IMR-90 (cell line): ENCODE measurements at places on chromosomes 2 and 18. TPM values are rescaled to one million over a fixed set of nuclear protein-coding genes. Genes with fewer than 3 reads are reported as not detected.

- DNase-seq = peak; percentile 88
Observed at GRCh38 chr18:61551586-61551985, 218.4 kb downstream of the CDH20 start.

GRCh38 chr2:178478439-178479274 is at the start of gene FKBP7:
Gene FKBP7 (minus strand): TSS chr2:178478600. CDS start chr2:178478499, 101 bp downstream.
- DNase-seq = peak; percentile 77

GRCh38 chr2:230305416-230306275 is 21.3 kb upstream of the SP140L start:
- no peak for DNase-seq

Gene CNRIP1
- 23.3 and 25.6 TPM in 2 replicates for total RNA-seq

DNA sequence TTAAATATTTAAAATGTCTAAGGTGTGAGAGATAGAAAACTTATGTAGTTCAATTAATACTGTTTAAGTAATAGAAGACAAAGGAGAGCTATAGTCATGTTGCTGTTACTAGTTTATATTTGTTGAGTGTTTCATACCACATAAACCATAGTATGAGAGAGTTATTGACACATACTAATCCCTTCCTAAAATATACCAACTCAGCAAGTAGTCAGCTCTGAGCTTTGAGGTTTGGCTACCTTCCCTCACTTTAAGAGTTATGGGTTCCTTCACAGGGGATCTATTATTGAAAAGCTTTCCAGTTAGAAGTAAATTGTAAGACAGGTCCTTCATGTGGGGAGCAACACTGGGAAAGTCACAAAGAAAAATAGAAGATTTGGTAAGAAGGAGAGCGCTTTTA is 701.6 kb upstream of the ZEB2 start:
- DNase-seq = no peak

- no peak for DNase-seq
Observed at GRCh38 chr2:223081789-223082188, 29.8 kb downstream of the KCNE4 start.

Gene AQP12B
- total RNA-seq = not detected in 2 replicates

Gene ZAP70
- under 0.01 TPM in 1 of 2 replicates, not detected in the other for total RNA-seq

DNA sequence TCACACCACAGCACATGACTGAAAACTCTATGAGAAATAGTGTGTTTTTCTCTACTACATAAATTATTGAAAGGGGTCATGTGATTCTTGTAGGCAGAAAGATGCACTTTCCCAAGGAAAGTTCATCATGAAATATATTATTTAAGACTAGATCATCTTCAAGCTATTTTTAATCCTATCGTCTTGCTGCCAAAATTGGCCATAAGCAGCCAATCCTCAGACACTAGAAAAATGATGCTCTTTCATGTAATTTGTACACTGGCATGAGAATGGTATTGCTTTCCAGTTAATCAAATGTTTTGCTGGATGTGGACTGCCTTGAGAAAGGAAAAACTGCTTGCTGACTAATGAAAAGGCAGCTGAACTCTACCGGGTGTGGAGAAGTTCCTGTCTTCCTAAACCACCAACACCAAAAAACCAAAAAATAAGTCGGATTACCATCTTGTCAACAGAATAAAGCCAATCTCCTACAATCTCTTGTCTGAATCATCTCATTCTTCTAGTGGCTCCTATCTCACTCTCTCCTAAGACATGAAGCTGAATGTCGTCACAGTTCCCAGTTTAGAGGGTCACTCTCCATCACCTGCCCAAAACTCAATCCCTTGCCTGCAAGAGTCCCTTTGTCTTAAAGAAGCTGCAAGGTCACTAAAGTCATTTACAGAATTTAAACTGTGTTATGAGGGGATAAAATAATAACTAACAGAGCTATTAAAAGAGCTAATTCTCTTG is 5.3 kb downstream of the BCL2 start:
- no peak for DNase-seq

Gene AAMP
- 112 and 118 TPM in 2 replicates for total RNA-seq

Gene CYP20A1
- total RNA-seq = 16.8 and 26.9 TPM in 2 replicates

Gene VWA3B
- not detected in 2 replicates for total RNA-seq

DNA sequence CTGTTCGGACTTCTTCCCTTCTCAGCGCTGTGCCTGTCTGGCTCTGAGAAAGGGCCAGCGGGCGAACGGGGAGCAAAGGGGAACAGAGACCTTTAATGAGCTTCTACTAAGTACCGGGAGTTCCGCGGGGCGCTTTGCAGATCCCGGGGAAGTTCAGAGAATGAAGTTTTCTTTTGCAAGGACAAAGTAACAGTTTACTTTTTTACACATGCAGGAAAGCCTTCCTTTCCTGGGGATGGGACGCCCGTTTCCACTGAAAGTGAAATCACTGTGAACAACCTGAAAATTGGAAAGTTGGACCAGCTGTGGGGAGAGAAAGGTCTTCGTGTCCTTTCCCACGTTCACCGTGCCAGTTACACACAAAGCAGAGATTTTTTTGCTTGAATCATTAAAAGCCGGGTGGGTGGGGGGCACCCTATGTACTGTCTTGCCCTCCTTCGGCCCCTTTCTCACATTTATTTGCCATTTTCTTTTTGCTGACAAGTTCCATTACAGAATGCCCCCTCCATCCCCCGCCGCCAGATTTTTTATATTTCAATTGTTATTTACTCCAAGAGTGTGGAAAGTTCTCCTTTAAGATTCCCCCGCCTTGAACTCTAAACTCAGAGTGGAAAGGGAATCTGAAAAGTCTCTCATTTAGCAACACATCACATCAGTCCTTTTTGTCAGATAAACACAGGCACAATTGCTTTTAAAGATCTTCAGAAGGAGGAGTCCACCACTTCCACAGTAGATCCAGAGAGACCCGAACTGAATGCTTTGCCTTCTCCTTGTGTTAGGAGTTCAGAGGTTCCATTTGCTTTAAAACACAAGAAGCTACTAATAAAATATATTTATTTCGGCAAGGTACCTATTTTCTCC is 1.1 kb upstream of the FN1 start:
- DNase-seq = no peak

Gene ONECUT2
- under 0.01 TPM in 2 replicates for total RNA-seq

- no peak for DNase-seq
Observed at GRCh38 chr18:24630346-24630880, 170.0 kb downstream of the HRH4 start.

GRCh38 chr2:3172265-3172935 is 205.2 kb downstream of the EIPR1 start:
- no peak for DNase-seq

DNA sequence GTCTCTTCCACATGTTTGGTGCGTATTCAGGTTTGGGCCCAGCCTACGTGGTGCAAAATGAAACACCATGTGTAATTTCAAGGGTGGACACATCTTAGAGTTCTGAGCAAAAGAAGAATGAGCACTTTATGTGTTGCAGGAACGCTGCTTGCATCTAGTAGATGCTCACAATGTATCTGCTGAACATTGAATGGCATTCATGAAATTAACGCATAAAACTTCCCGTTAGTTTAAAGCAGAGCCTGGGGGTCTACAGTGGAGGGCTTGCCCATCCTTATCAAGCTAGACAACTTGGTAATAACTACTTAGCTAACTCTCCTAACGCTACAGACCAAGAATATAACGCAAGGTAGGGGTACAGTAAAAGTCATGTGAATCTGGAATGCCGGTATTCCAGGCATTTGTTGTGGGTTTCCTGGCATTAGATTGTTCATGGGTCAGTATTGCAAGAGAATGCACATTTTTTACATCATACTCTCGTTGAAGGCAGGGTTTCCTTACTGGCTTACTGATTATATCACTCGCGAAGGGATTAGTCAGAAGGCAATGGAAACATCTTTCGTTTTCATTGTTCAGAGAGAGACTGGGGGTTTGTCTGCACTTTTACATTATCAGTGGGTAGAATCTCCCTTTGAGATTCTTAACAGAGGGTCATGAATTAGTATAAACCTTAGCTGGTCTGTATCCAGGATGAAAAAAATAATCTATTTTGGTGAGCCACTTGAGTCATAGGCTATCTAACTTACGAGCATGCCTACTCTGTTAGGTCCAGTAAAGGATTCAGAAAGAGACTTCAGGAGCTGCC is 229.5 kb upstream of the EPAS1 start:
- peak; percentile 96 for DNase-seq

GRCh38 chr2:189794310-189794709 is 10.1 kb downstream of the PMS1 start:
- no peak for DNase-seq

Gene ALLC
- not detected in 2 replicates for total RNA-seq

DNA sequence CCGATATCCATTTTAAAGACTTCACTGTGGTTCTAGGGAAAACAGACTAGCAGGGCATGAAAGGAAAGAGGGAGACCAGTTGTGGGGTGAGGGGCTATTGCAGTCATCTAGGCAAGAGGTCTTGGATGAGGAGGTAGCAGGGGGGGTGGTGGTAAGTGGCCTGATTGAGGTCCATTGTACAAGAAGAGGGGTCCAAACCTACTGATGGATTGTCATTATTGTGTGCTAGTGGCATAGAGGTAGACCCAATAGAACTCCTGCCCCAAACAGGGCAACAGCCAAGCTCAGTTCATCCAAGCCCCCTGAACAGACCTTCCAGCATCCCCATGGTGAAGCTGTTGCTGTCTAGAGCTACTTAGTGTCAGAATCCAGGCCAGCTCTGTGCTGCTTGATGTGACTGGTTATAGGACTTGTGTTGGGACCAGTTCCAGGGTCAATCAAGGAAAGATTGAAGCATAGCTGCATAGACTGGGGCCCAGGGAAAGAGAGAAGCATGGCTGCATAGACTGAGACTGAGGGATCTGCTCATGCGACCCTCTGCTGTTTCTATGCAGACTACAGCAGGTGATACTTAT is 7.0 kb downstream of the ASAP2 start:
- DNase-seq = no peak

DNA sequence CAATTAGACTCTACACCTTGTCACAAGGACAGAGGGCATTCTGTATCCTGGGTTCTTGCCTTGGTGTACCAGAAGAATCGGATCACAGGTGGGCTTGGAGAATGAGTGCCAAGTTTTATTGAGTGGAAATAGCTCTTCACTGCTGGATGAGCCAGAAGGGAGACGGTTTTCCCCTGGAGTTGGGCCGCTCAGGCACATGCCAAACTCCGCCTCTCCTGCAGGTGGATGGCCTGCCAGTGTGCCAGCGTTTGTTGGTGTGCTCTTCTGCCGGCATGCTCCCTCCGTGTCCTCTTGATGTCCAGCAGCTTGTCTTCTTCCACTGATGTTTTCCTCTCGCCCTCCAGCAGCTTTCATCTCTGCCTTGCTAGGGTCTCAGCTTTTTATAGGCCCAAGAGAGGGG is 115.5 kb upstream of the RAB27B start:
- no peak for DNase-seq

GRCh38 chr18:8976606-8977005 is 125.9 kb upstream of the NDUFV2 start:
- DNase-seq = peak; percentile 76

Gene INPP5D
- under 0.01 and 0.18 TPM in 2 replicates for total RNA-seq

Gene GATA6
- total RNA-seq = 2.5 and 3.3 TPM in 2 replicates

- DNase-seq = peak; percentile 58
Observed at GRCh38 chr2:39435741-39436591, 1.1 kb downstream of the MAP4K3 start.

GRCh38 chr2:170707821-170708795 is 7.0 kb upstream of the SP5 start:
- DNase-seq = no peak

- DNase-seq = no peak
Observed at GRCh38 chr18:56807901-56808300, 156.7 kb downstream of the WDR7 start.

DNA sequence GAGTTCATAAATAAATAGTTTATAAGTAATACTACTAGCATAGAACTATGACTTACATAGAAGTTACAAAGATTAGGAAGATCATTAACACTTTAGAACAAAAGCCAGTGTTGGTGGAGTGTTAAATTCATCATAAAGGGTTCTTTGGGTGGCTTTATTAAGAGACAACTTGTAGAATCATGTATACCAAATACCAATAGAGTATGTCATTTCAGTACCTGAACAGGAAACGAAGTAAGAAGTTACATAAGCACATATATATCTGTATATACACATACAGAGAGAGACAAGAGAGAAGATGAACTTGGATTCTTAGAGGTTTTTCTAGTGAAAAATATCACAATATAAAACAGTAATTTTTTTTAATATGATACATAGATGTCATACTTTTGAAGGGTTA is 82.5 kb upstream of the OTX1 start:
- DNase-seq = no peak

DNA sequence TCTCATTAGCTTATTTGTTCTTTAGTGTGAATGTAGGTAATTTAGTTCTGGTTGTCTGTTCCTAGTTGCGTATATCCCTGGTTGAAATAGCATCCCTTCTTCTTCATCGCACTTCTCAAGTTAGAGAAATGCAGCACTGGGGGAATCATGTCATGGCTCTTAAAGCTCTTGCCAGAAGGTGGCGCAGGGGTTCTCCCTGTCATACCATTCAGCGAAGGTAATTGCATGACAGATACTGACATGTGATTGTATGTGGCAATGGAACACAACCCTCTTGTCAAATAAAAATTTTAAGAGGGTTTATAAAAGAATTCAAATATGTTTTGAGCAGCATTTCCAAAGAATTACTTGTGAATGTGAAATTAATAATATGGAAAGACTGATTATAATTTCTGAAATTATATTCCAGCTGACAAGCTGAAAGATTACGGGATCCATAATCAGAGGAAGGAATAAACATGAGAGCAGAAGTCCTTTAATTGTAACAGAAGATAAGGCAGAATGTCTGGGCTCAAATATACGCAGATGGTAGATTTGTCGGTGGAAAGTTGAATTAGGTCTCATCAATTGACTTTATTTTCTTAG is 411.7 kb downstream of the DSEL start:
- peak; percentile 66 for DNase-seq

GRCh38 chr2:7043690-7044089 is 126.5 kb downstream of the RNF144A start:
- no peak for DNase-seq

- peak; percentile 50 for DNase-seq
Observed at GRCh38 chr2:227717687-227718567, at the start of gene SLC19A3. Gene SLC19A3 (minus strand): TSS chr2:227718028. CDS start chr2:227702318, 15,710 bp downstream.

- DNase-seq = no peak
Observed at GRCh38 chr18:22387787-22388186, 29.9 kb downstream of the CTAGE1 start.

- no peak for DNase-seq
Observed at GRCh38 chr2:78940998-78941397, 84.5 kb upstream of the REG3G start.

GRCh38 chr2:205719847-205720246 is 37.5 kb downstream of the NRP2 start:
- no peak for DNase-seq

- DNase-seq = no peak
Observed at GRCh38 chr2:119772767-119773166, 13.0 kb downstream of the PTPN4 start.

DNA sequence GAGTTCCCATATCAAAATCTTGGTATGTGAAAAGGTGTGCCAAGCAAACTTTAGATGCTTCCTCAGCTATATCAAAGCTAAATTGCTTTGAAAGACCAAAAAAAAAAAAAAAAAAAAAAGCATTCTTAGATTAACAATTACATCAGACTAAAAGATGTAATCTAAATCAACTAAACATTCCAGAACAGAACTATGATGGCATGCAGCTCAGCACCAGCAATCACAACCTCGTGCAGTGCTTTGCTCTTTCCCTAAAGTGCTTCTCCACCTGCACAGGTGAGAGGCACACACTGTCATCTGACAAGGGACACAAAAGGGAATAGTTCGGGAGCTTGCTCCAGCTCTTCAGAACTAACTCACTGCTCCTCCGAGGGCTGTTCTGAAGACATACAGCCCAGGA is 37.5 kb downstream of the ADAM17 start:
- DNase-seq = peak; percentile 21
